ENCODE measurements at places on chromosomes 4 and X.

- no peak for DNase-seq
Observed at GRCh38 chr4:10130178-10130888, 13.7 kb upstream of the WDR1 start.

GRCh38 chr4:170420255-170420693 is 330.5 kb upstream of the AADAT start:
- no peak for DNase-seq

DNA sequence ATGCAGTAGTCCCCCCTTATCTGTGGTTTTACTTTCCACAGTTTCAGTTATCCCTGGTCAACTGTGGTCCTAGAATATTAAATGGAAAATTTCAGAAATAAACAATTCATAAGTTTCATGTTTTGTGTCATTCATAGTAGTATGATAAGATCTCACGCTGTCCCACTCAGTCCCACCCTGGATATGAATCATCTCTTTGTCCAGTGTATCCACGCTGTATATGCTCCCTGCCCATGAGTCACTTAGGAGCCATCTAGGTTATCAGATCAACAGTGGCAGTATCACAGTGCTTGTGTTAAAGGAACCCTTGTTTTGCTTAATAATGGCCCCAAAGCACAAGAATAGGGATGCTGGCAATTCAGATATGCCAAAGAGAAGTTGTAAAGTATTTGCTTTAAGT is 16.2 kb upstream of the SYTL4 start:
- DNase-seq = no peak

DNA sequence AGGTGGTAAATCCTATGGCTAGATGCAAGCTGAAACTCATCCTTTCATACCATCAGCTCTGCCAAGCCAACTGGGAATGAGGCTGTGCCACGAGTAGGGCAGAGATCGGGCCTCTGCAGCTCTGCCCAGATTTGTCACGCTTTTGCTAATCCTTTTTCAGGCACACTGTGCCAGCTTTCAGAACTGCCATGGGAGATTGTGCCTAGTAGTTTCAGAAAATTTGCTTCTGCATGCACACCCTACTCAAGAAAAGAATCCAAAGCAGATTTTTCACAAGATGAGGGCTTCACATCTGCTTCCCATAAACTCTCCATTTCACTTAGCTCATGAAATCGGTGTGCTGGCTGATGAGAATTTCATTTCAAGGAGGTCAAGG is 3.3 kb upstream of the ADH7 start:
- no peak for DNase-seq

DNA sequence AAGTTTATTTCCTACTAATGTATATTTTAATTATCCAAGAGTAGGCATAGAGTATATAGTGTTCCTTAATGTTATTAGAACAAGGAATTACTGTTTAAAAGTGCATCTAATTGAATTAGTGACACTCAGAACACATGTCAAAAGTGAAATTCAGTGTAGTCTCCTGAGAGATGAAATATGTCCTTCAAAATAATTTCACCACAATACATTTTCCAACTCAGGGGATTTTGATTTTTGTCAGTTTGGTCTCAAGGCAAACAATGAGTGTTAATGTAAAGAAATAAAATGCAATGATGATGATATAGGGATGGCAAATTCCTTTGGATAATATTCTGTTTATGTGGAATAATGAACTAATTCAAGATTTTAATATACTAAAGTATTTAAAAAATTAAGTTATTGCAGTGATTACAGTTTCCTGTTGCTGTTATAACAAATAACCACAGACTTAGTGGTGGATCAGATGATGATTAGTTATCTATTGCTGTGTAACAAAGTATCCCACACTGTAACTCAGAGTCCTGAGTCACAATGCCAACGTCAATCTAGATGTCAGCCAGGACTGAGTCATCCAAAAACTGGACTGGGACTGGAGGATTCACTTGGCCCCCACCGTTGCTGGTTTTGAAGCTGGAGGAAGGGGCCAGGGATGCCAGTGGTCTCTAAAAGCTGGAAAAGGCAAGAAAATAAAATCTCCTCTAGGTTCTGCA is 148.0 kb upstream of the SLC7A11 start:
- no peak for DNase-seq

DNA sequence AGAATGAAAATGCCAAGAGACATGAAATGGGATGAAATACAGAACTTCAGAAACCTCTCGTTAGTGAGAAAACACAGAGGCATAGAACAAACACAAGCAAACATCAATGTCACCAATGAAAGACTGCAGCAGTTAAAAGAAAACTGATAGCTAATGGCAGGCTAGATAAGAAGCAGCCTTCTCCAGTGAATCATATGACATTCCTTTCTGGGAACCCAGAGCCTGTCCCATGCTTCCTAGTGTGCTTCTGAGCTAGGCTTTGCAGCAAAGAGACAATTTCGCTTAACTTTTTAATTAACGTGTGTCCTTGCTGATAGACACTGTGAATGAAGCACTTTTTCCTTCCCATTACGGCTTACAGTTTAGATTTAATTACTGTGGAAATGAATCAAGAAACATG is 444.6 kb downstream of the IL15 start:
- DNase-seq = no peak

DNA sequence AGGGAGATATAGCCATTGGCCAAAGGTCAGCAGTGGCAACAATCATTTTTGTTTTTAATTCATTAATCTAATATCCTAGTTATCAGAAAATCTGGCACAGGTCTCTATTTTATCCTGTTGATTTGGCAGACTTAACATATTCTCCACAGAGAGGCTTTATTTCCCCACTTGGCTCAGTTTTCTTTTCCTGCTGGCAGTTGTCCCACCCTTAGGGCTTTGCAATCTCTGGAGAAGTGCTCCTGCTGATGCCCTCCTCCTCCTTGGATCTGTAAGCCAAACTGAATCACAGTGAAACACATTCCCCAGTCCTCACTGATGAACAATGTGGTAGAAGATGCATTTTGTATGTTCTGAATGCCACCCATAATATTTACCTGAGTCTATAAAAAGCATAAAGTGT is 889.7 kb downstream of the PDHA2 start:
- DNase-seq = no peak

GRCh38 chr4:71752383-71753042 is 31.4 kb downstream of the GC start:
- DNase-seq = no peak

DNA sequence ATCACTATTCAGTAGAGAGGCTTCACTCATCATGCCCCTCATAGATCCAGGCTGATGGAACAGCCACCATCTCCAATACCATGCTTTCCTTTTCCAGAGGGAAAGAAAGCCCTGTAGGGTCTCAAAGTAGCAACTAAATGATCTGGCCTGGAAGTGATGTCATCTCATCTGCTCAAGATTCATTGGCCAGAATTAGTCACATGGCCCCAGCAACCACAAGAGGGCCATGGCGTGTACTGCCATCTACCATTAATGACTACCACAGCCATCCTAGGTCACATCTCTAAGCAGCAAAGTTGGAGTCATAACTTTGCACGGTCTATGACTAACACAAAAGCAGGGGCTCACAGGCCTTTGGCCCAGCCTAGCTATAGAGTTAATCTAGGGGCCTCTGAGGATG is 194.8 kb downstream of the KIT start:
- no peak for DNase-seq

- no peak for DNase-seq
Observed at GRCh38 chr4:143359644-143360193, 23.0 kb downstream of the GAB1 start.

- DNase-seq = no peak
Observed at GRCh38 chr4:95439071-95439470, 109.7 kb downstream of the UNC5C start.

DNA sequence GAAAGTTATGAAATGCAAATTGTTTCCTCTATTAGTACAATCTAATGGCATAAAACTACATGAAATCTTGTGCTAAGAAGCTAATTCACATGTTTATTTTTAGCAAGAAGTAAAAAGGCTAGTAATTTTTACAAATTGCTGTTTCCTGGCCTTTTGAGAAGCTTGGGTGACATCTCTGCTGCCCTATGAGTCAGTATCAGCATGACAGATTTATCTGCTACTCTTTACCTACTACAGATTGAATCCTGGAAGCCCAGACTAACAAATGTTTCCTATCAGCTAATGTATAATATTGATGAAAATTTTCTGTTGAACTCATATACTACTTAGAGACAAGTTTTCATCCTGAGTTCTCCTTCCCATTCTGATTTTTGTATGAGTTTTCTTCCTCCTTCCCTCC is 232.4 kb downstream of the DCTD start:
- no peak for DNase-seq

DNA sequence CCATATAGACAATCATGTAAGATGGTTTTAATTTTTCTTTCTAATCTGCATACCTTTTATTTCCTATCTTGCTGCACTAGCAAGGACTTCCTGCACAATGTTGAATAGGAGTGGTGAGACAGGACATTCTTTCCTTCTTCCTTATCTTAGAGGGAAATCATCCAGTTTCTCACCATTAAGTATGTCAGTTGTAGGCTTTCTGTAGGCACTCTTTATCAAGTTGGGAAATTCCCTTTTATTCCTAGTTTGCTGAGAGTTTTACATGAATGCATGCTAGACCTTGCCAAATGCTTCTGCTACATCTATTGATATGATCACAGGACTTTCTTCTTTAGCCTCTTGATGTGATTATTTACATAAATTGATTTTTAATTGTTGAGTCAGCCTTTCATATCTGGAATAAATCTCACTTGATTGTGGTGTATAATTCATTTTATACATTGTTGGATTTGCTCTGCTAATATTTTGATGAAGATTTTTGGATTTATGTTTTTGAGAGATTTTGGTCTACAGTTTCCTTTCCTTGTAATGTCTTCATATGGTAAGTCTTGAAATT is 23.8 kb downstream of the RNF175 start:
- DNase-seq = no peak

DNA sequence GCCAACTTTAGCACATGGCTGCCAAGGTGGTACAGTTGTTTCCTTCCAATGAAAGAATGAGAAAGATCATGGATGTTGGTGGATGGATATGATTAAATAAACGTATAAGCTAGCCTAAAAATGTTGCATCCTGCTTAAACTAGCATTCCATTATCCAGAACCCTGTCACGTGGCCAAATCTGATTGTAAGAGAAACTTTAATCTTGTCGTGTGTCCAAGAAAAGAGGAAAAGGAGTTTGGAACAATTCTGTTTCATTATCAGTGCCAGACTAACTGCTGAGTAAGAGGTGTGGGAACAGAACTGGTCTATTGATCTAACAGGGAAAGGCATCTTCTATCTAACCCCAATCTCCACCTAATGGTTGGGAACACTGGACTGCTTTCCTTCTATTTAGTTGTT is 325.2 kb upstream of the BMP3 start:
- DNase-seq = no peak

DNA sequence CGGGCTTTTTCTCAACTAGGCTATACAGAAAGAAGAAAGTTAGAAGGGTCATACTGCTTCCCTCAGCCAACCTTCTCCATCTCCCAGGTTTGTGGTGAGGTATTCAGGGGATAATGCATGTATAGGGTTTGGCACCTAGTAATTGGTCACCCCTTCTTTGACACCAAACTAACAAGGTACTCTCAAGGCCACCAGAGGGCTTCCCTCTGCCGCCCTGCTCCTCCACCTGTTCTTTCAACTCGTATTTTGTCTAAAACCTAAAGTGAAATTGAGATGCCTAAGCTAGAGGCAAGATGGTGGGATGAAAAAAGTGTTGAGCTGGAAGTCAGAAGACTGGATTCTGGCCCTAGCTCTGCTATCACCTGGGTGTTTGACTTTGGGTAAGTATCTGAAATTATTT is 22.0 kb downstream of the CT47C1 start:
- DNase-seq = no peak

DNA sequence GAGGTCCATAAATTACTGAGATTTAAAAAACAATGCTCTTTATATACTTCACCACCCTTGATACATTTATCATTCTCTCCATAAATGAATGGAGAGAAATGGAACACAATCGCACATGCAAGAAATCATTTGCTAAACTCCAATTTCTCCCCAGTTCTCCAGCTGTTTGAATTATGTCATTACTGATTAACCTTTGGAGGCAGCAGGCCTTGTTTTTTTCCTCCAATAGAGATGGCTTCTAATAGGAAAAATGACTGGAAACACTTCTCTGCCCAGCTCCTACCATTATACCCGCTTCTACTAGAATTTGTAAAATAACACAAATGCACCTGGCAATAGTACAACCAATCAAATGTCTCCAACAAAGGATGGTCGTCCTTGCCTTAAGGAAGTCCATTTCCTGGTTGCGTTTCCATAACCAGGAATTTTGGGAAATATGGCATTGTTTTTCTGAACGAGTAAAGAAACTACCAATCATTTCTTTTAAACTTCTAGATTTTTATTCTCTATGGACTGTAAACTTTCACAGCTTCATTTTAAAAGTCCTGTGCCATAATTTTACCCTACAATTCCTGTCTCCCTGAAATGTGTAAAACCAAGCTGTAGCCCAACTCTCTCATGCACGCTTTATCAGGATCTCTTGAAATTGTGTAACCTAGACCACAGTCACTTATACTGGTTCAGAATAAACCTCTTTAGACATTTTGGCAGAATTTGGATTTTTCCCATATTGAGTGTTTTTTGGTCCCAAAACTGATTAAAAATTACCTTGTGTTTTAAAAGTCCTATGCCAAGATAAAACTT is 60.1 kb downstream of the APBB2 start:
- DNase-seq = no peak

- no peak for DNase-seq
Observed at GRCh38 chr4:6939761-6940743, 30.4 kb downstream of the TBC1D14 start.

DNA sequence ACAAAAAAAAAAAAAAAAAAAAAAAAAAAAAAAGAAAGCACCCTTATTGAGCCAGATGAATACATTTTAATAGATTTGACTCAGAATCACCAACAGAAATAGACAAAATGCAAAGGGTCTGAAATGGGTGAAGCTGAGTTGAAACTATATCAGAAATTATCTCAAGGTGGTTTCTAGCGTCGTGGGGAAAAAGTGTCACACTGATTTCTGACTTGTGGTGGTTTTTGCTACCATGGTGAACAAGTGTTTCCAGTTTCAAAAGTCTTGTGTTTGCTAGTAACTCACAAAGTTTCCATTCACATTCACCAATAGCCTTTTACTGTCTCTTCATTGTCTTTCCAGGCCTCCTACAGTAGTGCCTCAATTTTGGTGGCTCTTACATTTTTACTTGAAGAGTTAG is 135.5 kb downstream of the ARHGAP24 start:
- no peak for DNase-seq

- no peak for DNase-seq
Observed at GRCh38 chrX:86407371-86407770, 259.1 kb downstream of the DACH2 start.

GRCh38 chrX:31099536-31100090 is 27.8 kb upstream of the FTHL17 start:
- DNase-seq = no peak

- DNase-seq = no peak
Observed at GRCh38 chr4:181105487-181105886, 1137.7 kb upstream of the TENM3 start.

GRCh38 chr4:134243742-134244713 is 42.4 kb upstream of the PABPC4L start:
- no peak for DNase-seq

- DNase-seq = no peak
Observed at GRCh38 chr4:11106759-11107158, 321.9 kb downstream of the HS3ST1 start.

GRCh38 chr4:161573836-161574235 is 590.0 kb downstream of the FSTL5 start:
- DNase-seq = no peak

GRCh38 chrX:150774798-150775568 is 81.8 kb downstream of the MTMR1 start:
- no peak for DNase-seq

Measured in effector CD8-positive, alpha-beta T cell (primary cell).